ENCODE measurements at places on chromosomes 13 and 19. TPM values are rescaled to one million over a fixed set of nuclear protein-coding genes. Genes with fewer than 3 reads are reported as not detected.

Gene FFAR2
- polyA plus RNA-seq = 0.54 TPM

Gene MZT1
- 5.7 TPM for polyA plus RNA-seq

DNA sequence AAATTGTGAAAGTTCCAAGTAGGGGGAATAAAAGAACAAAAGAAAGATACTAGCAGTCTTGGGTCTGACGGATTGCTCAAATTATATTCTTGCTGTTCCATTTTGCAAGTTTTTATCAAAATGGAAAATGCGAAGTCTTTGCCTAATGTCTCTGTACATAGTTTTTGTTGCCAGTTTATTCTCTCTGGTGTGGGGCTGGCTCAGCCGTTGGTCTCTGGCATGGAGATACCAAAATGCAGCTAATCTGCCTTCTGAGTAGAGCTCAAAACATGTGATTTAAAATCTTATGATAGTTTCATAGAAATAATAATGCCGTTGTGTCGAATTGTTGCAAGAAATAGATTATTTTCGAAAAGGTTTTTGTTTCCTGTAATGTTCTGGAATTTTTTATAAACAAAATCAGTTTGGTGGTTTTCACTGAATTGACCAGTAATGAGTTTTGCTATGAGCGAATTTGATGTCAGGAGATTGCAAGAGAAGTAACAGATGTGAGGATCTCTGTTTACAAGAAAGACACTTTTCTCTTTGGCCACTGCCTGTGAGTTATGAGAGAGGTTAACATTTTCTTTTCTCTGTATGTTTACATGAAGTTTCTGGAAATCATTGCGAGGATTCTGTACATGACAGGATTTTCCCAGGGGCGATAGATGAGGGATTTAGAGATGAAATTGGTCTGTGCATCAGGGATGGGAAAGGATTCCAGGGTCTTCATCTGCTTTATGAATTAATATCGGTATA is 147.0 kb downstream of the DCT start:
- DNase-seq = no peak

- DNase-seq = no peak
Measured at GRCh38 chr13:82833923-82834322, 1048.4 kb downstream of the SLITRK1 start.

DNA sequence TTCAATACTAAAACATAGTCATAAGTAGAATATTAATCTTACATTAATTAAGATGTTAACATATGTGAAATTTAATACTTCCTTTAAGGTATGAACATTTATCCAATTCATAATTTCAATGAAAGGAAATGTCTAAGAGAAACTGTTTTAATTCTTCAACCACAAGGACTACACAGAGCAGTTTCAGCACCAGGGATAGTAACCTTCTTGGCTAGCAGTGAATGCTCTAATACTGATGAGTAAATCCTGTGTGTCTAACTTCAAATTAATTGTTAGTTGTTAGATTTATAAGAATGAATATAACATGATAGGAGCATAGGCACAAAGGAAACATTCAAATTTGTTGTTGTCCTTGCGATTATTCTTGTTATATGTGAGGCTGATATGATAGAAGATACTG is 15.6 kb upstream of the NBEA start:
- peak; percentile 16 for DNase-seq

- no peak for DNase-seq
Measured at GRCh38 chr13:112077729-112078128, 10.8 kb downstream of the SOX1 start.

Gene FCGBP
- polyA plus RNA-seq = 23.5 TPM

Gene CGB2
- polyA plus RNA-seq = not detected

GRCh38 chr13:95457294-95457693 is 95.2 kb upstream of the CLDN10 start:
- no peak for DNase-seq

Gene PCDH17
- polyA plus RNA-seq = 1.8 TPM

- no peak for DNase-seq
Measured at GRCh38 chr13:30266756-30267155, 40.6 kb downstream of the KATNAL1 start.

All from small intestine (tissue), 16 donors.